Central memory CD4-positive, alpha-beta T cell (primary cell): ENCODE measurements at places on chromosomes 12 and 14.

DNA sequence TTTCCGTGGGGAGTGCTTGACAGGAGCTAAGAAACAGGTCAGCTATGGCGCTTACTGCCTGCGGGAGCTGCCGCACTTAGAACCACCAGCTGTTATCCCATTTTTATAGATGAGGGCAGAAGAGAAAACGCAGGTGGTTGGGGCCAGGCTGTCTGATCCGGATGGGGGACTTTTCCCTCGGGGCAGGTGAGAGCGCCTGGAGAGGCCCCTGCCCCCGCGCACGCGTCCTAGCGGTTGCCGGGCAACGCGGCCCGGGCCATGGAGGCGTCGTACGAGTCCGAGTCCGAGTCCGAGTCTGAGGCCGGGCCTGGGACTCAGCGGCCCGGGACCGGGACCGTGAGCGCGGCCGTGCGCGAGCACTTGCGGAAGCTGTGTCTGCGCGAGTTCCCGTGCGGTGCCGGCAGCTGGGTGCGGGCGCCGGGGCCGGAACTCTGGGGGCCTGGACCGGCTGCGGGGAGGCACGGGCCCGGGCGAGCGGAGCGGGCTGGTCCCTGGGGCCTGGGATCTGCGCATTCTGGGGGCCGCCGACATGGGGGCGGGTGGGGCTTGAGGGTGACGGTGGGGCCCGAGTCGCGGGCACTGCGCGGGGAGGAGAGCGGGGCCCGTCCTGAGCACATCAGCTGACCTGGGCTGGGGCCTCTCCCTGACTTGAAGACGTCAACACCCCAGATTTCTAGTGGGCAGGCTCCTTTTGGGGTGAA lies at the start of gene LRRC43:
TSS of gene LRRC43 (plus strand) at position 237 of the 701 bp plus-strand sequence. CDS start at position 259, 22 bp downstream.
- DNase-seq = no peak

GRCh38 chr14:67417633-67418032 lies 5.7 kb upstream of the PLEK2 start:
- DNase-seq = no peak

- no peak for DNase-seq
Observed at GRCh38 chr14:23942587-23942986, 11.0 kb upstream of the DHRS4 start.

GRCh38 chr12:91400271-91400670 lies 217.7 kb upstream of the DCN start:
- no peak for DNase-seq

GRCh38 chr12:80716696-80717469 lies at the start of gene MYF5:
TSS of gene MYF5 (plus strand) at chr12:80716912. CDS start at chr12:80717064, 152 bp downstream.
- no peak for DNase-seq

DNA sequence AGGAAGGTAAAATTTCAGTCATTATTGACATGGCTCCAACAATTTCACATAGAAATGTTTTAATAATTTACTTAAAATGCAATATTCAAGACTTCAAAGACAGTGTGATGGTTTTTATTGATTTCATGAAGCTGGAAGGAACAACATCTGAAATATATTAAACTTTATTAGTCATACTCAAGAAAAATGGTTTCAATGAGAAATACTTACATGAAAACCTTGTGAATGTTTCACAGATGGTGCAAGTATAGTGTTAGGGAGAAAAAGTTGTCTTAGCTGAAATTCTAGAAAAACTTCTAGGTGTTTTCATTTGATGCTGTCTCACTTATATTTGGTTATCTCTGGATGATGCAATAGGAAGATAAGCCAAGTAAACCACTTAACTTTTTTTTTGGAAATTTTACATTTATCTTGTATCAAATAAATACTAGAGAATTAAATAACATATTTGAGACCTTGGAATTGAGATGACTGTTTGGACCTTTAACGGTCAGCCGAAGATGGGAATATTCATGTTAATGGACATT lies 65.5 kb downstream of the PELI2 start:
- DNase-seq = no peak

GRCh38 chr14:79464468-79464867 lies 746.8 kb downstream of the DIO2 start:
- DNase-seq = no peak

DNA sequence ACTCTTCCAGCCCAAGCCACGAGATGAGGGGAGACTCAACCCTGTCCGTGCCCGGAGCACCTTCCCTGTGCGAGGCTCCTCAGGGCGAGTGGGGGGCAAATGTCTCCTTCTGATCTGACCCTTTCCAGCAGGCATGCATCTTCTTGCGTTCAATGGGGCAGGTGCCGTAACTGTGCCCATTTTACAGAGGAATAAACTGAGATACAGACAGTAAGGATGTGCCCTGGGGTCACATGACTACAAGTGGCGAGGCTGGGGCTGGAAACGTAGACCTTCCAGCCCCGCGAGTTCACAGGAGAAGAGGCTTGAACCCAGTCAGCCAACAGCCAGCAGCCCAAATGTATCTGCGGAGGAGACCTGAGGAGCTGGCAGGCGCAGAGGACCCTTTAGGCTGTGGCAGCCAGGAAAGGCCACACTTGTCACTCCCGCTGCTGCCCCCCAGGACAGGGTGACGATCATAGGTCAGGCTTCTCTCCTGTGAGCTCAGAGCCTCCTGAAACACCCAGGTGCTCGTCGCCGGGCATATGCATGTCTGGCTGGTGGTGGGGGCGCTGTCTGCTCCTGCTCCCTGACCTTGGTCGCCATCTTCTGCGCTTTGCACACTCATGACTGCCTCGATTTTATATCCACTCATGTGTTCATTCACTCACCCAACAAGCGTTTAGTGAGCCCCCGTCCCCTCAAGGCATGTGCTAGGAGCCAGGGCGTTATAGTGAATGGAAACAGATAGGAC lies 41.7 kb downstream of the CCDC88C start:
- DNase-seq = no peak

DNA sequence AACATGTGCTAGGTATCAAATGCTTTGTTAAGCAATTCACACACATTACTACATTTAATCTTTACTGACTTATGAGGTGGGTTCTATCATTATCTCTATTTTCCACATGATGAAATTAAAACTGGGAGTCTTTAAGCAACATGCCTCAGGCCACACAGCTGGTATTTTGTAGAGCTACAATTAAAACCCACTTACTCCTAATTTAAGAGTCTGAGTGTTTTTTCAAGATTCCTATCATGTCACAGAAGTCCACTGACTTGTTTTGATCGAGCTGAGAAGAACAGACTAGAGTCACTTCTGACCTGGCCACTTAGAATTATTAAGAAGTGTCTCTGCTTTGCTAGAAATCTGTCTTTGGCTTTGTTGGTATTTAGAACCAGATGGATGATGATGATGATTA lies 670.7 kb downstream of the NRXN3 start:
- DNase-seq = no peak

DNA sequence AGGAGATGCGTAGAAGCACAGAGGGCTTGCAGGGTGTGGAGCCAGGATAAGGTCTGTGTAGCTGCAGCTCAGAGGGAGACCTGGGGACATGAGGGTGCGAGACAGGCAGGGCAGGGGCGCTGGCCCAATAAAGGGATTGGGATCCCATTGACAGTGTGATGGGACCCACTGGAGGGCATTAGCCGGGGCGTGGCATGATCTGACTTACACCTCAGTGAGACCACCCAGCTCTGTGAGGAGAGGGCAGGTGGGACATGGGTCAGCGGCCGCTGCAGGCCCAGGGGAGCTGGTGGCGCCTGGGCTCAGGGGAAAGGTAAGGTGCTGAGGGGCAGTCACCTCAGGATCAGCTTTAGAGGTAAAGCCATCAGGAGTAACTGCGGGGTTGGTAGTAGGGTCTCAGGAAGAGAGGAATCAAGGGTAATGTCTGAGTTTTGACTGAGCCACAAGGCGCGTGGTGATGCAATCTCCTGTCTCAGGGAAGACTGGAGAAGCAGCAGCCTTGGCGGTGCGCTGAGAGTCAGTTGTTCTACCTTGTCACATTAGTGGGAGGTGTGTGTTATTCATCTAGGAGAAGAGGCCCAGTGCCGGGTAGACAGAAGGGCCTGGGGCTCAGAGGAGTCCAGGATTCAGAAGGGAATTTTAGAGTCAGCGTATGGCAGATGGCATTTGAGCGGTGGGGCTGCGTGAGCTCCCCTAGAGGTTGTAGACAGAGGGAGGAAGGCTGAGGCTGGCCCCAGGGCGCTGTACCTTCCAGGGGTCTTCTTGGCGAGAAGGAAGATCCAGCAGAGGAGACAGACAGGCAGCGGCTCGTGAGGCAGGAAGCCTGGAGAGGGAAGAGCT lies 30.8 kb upstream of the BDKRB2 start:
- no peak for DNase-seq

DNA sequence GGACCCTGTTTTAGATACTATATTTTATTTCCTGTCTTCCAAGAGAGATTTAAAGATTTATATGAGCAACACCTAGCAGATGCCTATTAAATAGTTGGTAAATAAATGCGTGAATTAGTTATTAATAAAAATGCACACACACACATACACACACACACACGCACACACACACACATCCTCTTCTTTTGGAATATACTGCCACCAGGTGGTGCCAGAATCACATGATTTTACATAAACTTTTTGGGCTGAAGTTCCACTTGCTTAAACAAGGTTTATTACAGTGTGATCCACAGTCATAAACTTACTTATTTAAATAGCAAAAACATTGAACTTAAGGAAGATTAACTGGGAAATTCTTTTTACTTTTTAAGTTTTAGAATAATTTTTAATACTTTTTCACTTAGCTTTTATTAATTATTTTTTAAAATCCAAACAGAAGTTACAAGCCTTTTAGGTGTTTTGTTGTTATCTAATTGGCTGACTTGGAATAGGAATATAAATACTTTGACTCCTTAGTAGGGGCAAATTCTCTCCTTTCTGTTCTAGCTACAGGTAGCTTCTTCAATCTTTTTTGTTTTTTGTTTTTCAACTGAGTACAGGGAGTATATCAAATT lies 17.5 kb downstream of the RAD51B start:
- DNase-seq = peak; percentile 58

GRCh38 chr12:75438059-75438754 lies 42.3 kb upstream of the GLIPR1 start:
- peak; percentile 27 for DNase-seq
